Stimulated activated CD4-positive, alpha-beta T cell treated with anti-CD3 and anti-CD28 coated beads, Interleukin-1b, Interleukin-23, amount 100 ng/mL, for 1 hour (primary cell): ENCODE measurements at places on chromosomes 7 and 10.

DNA sequence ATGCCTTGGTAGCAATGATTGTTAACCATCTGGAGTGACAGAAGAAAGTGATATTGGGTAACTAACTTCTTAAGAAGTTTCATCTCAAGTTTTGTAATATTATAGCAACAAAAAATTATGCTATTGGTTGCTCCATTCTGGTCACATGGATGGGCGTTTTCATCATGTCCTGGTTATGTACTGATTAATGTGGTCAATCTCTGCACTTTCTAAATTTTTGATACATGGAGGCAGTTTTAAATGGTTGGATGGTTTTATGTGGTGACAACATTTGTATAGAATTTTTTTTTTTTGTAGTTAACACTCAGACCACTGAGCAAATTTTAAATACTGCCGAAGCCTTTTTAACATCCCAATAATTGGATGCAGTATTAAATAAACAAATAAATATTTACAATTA is 55.2 kb upstream of the CCAR1 start:
- no peak for DNase-seq

- DNase-seq: no peak
These were observed 16.3 kb upstream of the DNAAF5 start for GRCh38 chr7:710161-710560.

DNA sequence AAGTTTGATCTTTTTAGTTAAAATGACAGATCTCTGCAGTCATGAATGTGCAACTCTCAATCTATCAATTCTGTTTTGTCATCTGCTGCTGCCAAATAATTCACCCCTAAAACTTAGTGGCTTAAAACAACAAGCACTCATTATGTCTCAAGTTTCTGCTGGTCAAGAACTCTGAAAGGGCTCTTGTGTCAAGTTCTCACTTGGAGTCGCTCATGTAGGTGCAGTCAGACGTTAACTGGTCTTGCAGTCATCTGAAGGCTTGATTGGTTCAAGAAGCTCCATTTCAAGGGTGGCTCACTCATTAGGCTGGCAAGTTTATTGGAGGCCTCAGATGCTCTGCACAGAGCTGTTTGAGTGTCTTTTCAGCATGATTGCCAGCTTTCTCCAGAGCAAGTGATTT is 28.5 kb upstream of the LRRC72 start:
- no peak for DNase-seq

GRCh38 chr7:105886776-105887175 is 10.4 kb upstream of the ATXN7L1 start:
- no peak for DNase-seq

DNA sequence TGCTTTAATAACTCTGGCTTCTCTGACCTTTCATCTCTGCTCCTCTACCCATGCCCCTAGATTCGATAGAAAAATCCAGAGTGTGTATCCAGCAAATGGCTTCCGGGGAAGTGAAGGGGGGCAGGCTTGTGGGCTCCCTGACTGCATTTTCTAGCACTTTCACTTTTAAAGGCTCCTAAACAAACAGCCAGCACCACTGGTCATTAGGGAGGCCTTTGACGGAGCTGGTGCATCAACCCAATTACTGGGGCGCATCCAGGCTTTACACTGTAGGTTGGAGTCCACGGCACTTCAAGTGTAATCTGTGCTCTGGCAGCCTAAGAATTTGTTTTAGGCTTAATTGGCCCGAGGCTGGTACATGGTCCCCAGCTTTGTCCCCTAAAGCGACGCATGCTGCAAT is 291.9 kb downstream of the GFRA1 start:
- DNase-seq: no peak

- no peak for DNase-seq
These were observed 1.0 kb downstream of the TNS3 start for GRCh38 chr7:47580811-47581331.

DNA sequence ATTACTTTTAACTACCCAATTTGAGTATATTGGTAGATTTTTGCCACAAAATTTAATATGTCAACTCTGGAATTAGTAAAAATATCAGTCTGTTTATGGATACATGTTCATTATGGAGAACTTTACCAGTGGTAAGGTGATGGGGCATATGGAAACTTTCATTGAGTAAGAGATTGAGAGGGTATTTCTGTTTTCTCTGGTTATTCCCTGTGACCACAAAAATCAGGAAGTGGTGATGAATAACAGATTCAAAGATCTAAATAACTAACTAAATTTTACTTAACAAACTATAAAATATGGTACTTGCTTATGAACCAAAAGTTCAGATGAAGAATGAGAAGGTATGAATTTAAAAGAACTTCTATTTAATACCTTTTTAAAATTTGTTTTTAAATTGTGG is 22.1 kb upstream of the STEAP4 start:
- DNase-seq: no peak
